ENCODE measurements at places on chromosomes 7 and 10.

- H3K36me3 ChIP-seq: no peaks in the 10 kb centered on the region
- no peak overlapping the region for H3K27ac ChIP-seq
- no peaks in the 10 kb centered on the region for H3K4me1 ChIP-seq
- H3K4me3 ChIP-seq: no peak overlapping the region
- H3K27me3 ChIP-seq: no peaks in the 10 kb centered on the region
These were observed 44.7 kb upstream of the INSIG1 start for GRCh38 chr7:155252892-155253501.

GRCh38 chr10:118238573-118239235 lies 103.4 kb downstream of the FAM204A start:
- no peak overlapping the region for H3K27ac ChIP-seq
- H3K27me3 ChIP-seq: peaks cover 26% of the 10 kb centered on the region
- H3K36me3 ChIP-seq: no peaks in the 10 kb centered on the region
- no peak overlapping the region for H3K4me3 ChIP-seq
- H3K4me1 ChIP-seq: no peaks in the 10 kb centered on the region
- no peak for DNase-seq

DNA sequence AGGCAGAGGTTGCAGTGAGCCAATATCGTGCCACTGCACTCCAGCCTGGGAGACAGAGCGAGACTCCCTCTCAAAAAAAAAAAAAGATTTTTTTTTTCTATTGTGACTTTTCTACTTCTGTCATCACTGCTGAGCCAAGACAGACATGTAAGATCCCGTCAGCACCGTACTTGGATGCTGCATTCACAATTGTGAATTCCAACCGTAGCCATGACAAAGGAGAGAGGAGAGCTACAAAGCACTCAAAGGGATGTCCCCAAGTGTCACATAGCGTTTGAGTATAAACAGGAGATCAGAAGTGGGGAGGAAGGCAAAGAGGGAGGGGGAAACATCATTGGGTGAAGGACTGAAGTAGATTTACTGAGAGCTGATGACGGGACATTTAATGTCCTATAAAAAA lies 144.2 kb downstream of the PRPF18 start:
- H3K27ac ChIP-seq: no peak overlapping the region
- H3K4me3 ChIP-seq: no peak overlapping the region
- no peaks in the 10 kb centered on the region for H3K4me1 ChIP-seq
- no peaks in the 10 kb centered on the region for H3K36me3 ChIP-seq
- DNase-seq: no peak

DNA sequence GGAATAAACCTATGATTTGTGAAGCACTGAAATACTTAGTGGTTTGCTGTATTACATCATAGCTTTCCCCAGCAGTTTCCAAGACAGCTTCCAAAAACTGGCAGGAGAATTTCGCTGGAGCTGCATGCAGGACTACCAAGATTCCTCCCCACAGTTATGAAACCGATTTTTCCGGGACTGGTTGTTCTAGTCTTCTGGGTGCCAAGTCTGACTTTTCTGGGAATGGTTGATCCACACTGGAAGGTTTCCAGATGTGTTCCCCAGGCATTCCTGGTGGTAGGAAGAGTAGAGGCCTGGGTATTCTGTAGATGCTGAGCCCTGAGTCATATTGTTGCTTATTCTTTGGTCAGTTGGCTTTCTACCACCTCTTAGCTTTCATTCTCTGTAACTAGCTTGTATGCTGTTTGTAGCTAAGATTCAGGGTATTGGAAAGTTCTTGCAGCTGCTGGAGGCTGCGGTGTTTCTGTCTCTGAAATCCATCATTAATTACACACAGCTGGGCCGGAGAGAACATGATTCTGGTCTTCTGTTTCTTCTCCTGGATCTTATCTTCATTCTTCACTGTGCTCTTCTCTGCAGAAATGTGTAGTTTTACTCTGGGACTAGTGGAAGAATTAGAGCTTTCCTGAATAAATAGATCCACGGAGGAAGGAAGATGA lies 6.3 kb downstream of the ABCC2 start:
- no peaks in the 10 kb centered on the region for H3K27me3 ChIP-seq
- H3K4me1 ChIP-seq: no peaks in the 10 kb centered on the region
- no peak for DNase-seq
- H3K27ac ChIP-seq: no peak overlapping the region

- H3K27me3 ChIP-seq: peaks cover 15% of the 10 kb centered on the region
- no peak for DNase-seq
- no peaks in the 10 kb centered on the region for H3K36me3 ChIP-seq
- H3K4me1 ChIP-seq: peaks cover 40% of the 10 kb centered on the region
- no peak overlapping the region for H3K27ac ChIP-seq
- H3K4me3 ChIP-seq: no peak overlapping the region
These were observed 2.7 kb downstream of the HOXA11 start for GRCh38 chr7:27182285-27182841.

DNA sequence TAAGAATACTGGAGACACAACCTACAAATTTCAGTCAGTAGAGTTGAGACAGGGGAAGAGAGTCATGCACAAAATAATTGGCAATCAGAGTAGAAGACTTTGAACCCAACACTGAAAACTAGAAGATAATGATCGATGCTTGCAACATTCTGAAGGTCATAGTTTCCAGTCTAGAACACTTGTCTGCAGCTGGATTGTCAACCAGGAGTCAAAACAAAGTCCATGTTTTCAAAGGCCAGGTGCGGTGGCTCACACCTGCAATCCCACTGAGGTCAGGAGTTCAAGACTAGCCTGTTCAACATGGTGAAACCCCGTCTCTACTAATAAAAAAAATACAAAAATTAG lies 26.8 kb upstream of the SMURF1 start:
- no peak for DNase-seq
- H3K27ac ChIP-seq: no peak overlapping the region
- no peaks in the 10 kb centered on the region for H3K4me1 ChIP-seq
- no peaks in the 10 kb centered on the region for H3K27me3 ChIP-seq
- H3K4me3 ChIP-seq: no peak overlapping the region

DNA sequence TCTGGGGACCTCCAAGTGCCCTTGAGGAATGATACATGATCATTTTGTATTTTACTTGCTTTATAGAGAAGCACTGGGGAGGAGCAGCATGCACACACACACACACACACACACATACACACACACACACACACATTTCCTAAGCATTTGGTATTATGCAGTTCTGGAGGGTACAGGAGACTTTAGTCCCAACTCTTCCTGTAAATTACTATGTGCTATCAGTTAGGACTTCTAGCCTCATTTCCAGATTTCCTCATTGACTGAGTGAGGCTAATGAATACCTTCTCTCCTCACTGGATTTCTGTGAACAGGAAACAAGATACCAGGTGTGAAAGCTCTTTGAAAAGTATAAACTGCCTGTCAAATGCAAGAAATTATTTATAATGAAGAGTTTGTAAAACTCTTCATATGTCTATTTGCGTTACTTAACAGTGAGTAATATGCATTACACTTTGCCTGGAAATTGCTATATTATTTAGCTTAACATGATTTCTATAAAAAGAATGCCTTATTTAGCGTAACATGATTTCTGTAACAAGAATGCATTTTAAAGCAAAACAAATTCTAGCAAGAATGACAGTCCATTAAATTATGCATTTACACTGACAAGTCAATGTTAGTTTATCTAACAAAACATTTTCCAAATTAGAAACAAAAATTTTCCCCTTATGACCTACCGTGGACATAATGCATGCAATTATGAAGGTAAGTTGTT lies 34.2 kb downstream of the ACTA2 start:
- H3K4me3 ChIP-seq: no peak overlapping the region
- no peak overlapping the region for H3K27ac ChIP-seq
- no peak for DNase-seq
- H3K27me3 ChIP-seq: no peaks in the 10 kb centered on the region

- H3K4me3 ChIP-seq: no peak overlapping the region
- H3K27ac ChIP-seq: no peak overlapping the region
- peaks cover 21% of the 10 kb centered on the region for H3K4me1 ChIP-seq
These were observed 42.7 kb downstream of the FAM107B start for GRCh38 chr10:14731875-14732512.

- no peaks in the 10 kb centered on the region for H3K4me1 ChIP-seq
- no peak overlapping the region for H3K4me3 ChIP-seq
- no peak overlapping the region for H3K27ac ChIP-seq
- H3K27me3 ChIP-seq: no peaks in the 10 kb centered on the region
These were observed 25.7 kb upstream of the FAM107B start for GRCh38 chr10:14800397-14800796.

DNA sequence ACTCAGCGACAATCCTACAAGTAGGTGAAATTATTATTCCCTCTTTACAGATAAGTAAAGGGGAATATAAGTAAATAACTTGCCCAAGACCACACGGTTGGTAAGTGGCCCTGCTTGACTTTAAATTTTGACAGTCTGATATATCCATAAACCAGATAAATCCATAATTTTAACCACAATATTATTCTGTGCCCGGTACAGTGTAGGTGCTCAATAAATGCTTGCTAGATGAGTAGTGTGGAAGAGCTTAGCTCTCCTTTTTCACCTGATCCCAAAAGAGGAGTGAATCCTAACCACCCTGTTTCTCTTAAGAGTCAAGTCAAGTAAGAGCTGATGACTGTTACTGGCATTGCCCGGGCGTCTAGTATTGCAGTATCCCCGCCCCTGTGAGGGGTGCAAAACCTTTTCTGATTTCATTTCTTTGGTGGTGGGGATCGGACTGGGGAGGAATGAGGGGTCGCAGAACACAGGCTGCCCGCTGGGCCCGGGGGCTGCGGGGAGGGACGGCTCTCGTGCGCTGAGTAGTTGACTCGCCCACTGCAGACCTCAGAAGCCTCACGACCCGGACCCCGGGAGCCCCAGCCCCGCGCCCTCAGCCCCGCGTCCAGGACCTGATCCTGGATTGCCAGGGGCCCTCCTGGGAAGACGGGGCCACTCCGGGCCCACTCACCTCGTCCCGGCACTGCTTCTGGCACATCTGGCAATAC lies 490 bp downstream of the KIN start:
- H3K4me1 ChIP-seq: peaks cover 14% of the 10 kb centered on the region
- H3K27me3 ChIP-seq: no peaks in the 10 kb centered on the region
- peaks cover 16% of the 10 kb centered on the region for H3K36me3 ChIP-seq
- no peak for DNase-seq

GRCh38 chr10:73956476-73957359 lies 41.2 kb upstream of the VCL start:
- DNase-seq: peak; percentile 96
- H3K27me3 ChIP-seq: no peaks in the 10 kb centered on the region
- peaks cover 42% of the 10 kb centered on the region for H3K4me1 ChIP-seq
- H3K36me3 ChIP-seq: no peaks in the 10 kb centered on the region
- H3K27ac ChIP-seq: peak overlapping the region; percentile 86

GRCh38 chr10:111506266-111507034 lies 429.6 kb downstream of the ADRA2A start:
- H3K36me3 ChIP-seq: no peaks in the 10 kb centered on the region
- no peak overlapping the region for H3K27ac ChIP-seq
- H3K4me1 ChIP-seq: no peaks in the 10 kb centered on the region
- no peak for DNase-seq

DNA sequence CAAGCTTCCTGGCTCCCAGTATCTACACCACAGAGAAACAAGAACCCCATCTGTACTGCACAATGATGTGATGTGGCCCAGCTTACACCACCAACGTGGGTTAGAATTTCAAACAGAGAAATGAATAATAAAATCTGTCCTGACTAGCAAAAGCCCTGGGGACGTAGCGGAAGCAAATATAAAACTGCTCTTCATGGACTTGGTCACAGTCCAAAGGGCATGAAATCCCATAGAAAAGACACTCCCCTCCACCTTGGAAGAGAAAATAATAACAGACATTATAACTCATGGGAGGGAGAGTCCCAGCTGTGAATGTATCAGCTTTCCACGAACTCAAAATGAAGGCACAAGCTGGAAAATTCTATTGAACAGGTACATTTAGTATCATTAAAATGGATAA lies 205.3 kb upstream of the GALNT17 start:
- H3K27ac ChIP-seq: no peak overlapping the region
- no peak overlapping the region for H3K4me3 ChIP-seq
- DNase-seq: no peak
- H3K27me3 ChIP-seq: no peaks in the 10 kb centered on the region
- no peaks in the 10 kb centered on the region for H3K4me1 ChIP-seq

- DNase-seq: peak; percentile 54
- no peaks in the 10 kb centered on the region for H3K27me3 ChIP-seq
- no peak overlapping the region for H3K27ac ChIP-seq
- H3K4me3 ChIP-seq: no peak overlapping the region
- no peaks in the 10 kb centered on the region for H3K36me3 ChIP-seq
These were observed 108.9 kb upstream of the MKLN1 start for GRCh38 chr7:131218727-131219128.

GRCh38 chr7:2934984-2935740 lies 91.1 kb upstream of the GNA12 start:
- no peak overlapping the region for H3K27ac ChIP-seq
- H3K4me3 ChIP-seq: no peak overlapping the region
- H3K36me3 ChIP-seq: peaks cover 15% of the 10 kb centered on the region
- DNase-seq: no peak

- peaks cover 11% of the 10 kb centered on the region for H3K4me1 ChIP-seq
- no peak within 1 kb of the TSS for H3K27ac ChIP-seq
- no peak for DNase-seq
- no peak within 1 kb of the TSS for H3K4me3 ChIP-seq
- H3K36me3 ChIP-seq: no peaks in the 10 kb centered on the region
These were observed at the start of gene BLNK for GRCh38 chr10:96271016-96271815. BLNK (minus strand) TSS chr10:96271569; CDS start chr10:96271398, 171 bp downstream.

- no peak overlapping the region for H3K4me3 ChIP-seq
- H3K27me3 ChIP-seq: no peaks in the 10 kb centered on the region
- peaks cover 74% of the 10 kb centered on the region for H3K4me1 ChIP-seq
These were observed 40.6 kb downstream of the SYPL1 start for GRCh38 chr7:106071356-106071998.

DNA sequence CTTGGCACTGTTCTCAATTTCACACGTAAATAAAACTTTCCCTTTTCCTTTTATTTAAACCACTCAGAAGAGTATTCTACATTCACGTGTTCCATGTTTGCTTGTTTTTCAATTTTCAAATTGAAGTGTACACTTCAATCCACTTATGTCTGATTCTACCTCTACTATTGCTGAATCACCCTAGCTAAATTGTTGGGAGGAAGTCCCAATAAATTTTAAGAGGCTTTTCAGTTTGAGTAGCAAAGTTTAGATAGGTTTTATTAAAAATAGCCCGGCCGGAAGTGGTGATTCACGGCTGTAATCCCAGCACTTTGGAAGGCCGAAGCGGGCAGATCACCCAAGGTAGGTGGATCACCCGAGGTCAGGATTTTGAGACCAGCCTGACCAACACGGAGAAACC lies 1414.7 kb upstream of the CELF2 start:
- H3K27ac ChIP-seq: no peak overlapping the region
- no peaks in the 10 kb centered on the region for H3K27me3 ChIP-seq
- peaks cover 3% of the 10 kb centered on the region for H3K4me1 ChIP-seq
- no peaks in the 10 kb centered on the region for H3K36me3 ChIP-seq
- no peak for DNase-seq

- H3K27ac ChIP-seq: no peak overlapping the region
- H3K4me3 ChIP-seq: no peak overlapping the region
- H3K27me3 ChIP-seq: no peaks in the 10 kb centered on the region
- H3K36me3 ChIP-seq: peaks cover 3% of the 10 kb centered on the region
- H3K4me1 ChIP-seq: peaks cover 17% of the 10 kb centered on the region
These were observed 18.4 kb downstream of the CREB3L2 start for GRCh38 chr7:137983323-137984008.

DNA sequence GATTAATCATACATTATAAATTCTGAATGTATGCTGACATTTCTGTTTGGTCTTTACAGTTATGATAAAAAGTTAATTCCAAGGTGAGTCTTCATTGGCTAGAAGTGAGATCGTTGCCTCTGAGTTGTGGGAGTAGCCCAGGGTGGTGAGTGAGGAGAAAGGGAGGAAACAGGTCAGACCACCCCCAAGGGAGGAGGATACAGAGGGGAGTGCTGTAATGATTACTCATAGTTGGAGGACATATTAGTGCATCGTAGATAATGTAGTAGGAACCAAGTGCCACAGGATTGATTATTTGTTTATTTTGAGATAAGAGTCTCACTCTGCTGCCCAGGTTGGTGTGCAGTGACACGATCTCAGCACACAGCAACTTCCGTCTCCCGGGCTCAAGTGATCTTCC lies 672.2 kb downstream of the INHBA start:
- no peak overlapping the region for H3K4me3 ChIP-seq
- no peaks in the 10 kb centered on the region for H3K36me3 ChIP-seq
- H3K27ac ChIP-seq: no peak overlapping the region
- peaks cover 5% of the 10 kb centered on the region for H3K4me1 ChIP-seq
